ENCODE measurements at places on chromosomes 5 and 9. TPM values are rescaled to one million over a fixed set of nuclear protein-coding genes. Genes with fewer than 3 reads are reported as not detected.

DNA sequence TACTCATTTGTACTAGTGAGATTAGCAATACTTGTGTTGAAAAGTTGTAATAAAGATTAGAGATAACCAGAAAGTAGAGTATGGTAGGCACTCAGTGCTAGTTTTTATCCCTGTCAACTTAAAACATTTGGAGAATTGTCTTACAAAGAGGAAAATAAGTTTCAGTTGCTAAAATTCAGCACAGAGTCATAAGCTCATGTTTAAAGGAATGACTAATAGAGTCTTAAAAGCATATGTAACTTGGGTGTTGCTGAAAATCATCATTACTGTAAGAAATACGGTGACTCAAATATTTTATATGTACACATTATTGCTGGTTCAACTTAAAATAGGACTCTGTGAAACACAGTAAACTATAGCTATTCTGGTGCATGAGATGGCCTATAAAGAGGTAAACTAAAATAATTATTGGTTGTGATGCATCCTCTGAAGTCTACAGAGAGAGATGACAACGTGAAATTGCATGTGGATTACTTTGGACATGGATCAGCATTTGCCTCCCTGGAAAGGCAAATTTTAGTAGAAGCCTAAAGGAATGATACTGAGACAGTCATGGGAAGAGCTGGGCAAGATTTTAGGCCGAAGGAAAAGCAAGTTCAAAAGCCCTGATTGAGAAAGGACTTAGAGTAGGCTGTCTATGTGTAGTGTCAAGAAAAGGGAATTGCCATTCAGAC, 34.6 kb downstream of the SGCD start:
- DNase-seq = no peak

- DNase-seq = peak; percentile 38
Measured at GRCh38 chr5:157672976-157673375, 1.6 kb downstream of the C5orf52 start.

- no peak for DNase-seq
Measured at GRCh38 chr5:32261198-32261597, 51.5 kb downstream of the MTMR12 start.

DNA sequence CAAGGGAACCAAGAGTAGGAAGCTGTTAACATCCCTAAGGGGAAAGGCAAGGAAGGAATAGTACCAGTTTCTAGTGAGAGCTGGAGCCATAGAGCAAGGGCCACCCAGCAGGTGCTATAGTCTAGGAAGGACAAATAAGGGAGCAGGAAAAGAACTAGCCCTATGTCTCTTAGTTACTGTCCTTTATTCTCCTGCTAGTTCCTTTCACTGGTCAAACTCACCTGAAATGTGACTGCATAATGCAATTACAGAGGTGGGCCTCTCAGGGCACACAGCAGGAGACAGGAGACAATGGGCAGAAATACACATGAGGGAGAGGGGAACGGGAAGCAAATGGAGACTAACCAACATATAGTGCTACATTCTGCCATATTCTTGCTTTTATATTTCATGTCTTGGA, 26.7 kb upstream of the FRMPD1 start:
- DNase-seq = no peak

GRCh38 chr9:71112866-71113265, 8.6 kb downstream of the TRPM3 start:
- no peak for DNase-seq

DNA sequence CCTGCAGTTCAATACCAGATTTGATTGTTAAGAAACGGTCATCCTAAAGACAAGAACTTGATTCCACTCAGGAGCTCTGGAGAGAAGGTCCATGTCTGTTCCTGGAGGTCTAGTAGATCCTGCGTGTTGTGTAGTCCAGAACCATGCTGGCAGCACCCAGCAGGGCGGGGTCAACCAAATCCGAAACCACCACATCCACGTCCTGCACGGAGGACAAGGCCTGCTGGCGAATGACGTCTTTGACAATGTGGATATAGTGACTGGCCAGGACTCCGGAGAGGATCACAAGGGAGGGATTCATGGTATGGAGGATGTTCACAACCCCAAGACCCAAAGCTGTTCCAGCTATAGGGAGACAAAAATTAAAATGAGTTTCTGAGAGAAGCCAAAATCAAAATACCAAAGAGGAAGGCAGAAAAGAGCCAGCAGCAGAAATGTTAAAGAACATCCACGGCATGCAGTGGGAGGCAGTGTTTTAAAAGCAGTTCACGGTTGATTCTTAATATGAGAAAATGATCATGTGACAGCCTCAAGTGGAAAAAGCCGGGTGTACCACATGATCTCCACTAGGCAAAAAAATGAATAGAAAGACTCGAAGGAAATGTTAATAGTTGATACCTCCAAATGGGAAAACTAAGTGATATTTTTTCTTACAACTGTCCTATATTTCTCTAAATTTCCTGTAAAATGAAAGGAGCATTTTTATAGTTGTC, 26.7 kb downstream of the CLTA start:
- no peak for DNase-seq

DNA sequence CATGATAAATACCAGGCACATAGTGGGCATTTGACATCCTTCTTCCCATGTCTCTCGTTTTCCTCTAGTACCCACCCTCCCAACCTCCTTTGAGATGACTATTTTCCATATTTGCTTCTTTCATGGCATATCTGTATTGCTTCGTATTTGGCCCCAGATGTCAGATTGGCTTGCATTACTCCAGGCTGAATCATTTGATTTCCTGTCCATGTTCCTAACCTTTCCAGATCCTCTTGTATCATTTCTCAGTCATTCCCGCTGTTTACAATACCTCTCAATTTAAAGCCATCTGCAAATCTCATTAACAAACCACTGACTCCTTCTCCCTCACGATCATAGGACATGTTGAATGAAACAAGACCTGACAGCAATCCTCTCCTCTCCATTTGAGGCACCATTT, 19.9 kb downstream of the MTX3 start:
- DNase-seq = no peak

DNA sequence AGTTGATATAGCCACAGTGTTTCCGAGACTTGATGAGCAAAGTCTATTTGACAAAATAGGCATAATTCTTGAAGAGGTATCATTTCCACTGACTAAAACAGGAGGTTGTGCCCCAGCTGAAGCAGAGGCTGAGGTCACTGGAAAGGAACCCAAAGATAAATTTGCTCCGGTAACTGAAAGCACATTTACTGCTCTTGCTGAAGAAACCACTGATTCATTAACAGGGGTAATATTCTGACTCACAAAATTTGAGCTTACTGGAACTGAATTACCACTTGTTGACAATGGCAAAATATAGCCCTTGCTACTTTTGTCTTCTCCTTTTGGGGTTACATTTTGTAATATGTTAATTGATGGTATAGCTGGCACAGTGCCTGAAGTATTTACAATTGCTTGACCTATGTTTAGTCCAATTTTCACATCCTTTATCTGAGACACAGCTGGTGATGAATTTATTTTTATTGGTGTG, 30.2 kb downstream of the MLANA start:
- DNase-seq = no peak

DNA sequence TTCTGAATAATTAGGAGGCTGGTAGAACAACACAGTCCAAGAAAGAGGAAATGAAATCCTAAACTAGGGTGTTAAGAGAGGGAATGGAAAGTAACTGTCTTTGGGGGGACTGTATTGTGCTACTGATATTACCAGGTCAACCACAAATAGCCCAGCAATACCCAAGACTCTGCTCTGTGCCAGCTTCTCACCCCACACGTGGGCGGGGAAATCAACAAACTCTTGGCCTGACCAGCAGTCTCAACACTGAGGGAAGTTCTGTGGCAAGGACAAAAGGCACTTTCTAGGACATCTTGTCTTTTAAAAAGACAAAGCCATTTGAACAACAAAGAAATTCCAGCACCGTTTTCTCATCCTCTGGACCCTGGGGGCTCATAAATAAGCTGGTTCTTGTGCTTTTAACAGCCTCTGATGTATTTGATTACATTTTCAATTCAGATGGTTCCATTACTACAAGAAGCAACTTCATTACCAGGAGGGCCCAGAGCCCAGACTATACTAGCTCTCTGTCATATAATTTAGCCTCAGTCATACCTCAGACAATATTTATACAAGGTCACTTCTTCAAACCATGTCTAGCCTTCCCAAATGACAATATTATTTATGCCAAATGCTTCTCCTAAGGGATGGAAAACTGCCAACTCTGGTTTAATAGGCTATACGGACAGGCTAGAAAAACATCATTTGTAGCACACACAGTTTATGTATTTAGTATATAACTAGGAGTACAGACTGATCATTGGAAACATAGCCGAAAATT, 297.8 kb downstream of the CWC27 start:
- DNase-seq = no peak

DNA sequence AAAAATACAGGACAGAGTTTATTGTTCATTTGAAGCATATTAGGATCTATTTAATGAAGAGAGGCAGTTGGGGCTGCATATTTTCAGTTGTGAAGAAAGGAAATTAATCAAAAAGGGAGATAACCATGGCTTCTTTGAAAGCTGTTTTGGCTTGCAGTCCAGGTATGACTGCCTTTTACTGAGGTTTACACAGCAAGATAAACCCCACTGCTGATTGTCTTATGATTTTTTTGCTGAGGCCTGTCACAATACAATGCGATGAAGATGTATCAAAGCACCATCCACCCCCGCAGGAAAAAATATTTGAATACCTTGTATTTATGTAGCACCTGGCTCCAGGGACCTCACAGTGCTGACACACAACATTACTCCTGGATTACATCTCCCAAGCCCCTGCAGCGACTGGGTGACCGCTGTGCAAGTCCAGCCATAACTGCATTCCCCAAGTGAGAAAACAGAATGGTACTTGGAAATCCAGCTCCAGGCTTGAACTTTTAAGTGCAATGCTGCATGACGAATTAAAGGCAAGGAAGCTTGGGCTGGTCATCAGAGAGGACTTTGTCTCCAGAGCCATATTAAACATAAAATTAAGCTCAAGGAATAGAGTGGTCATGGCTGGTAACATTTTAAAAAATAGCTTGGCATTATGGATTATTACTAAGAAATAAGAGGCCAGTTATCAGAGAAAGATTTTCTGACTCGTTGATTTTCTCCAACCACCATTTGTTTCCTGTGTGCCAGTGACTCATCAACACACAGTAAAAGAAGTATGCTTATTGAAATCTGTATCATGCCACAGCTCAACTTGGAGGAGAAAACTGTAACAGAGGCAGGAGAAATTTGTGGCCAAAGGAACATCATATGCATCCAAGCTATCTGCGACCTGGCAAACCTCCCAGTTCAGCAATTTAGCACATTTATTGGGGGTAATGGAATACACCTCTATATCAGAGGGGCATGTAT, 374.2 kb downstream of the MAN2A1 start:
- no peak for DNase-seq

Gene STKLD1
- total RNA-seq = 3.5 TPM

Gene SH2D3C
- total RNA-seq = 19.3 TPM

Gene DIRAS2
- total RNA-seq = 5.1 TPM

Gene NR2F1
- 189 TPM for total RNA-seq

Data from osteocyte (in vitro differentiated cells).